ENCODE measurements at places on chromosomes 12 and 14. TPM values are rescaled to one million over a fixed set of nuclear protein-coding genes. Genes with fewer than 3 reads are reported as not detected.

Gene CYP46A1
- total RNA-seq, result 2.2 TPM

DNA sequence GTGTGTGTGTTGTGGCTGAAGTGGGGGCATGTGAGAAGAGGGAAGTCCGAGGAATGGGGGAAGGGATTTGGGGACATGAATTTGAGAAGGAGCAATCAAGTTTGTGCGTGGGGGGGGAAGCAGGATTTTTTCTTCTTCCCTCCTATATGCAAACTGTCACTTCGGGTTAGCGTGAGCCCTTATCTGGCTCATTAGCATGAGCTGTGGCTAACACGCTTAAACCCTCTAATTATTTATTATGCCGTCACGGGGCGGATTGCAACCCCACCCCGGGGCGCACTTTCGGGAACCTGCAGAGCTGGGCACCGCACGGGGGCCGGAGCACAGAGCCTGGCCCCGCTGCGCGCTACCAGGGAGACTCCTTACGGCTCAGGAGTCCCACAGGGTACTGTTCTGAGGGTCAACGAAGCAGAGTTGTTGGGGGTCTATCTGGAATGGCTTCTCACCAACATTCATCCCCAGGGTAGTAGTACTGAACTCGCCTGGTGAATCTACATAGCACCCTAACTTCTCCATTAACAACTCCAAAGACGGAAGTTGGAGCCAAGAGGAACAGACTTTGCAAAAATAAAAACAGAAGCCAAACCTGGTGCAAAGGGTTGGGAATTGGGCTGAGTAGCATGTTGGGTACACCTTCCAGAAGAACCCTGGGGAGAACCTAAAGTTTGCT is 6.4 kb upstream of the ASCL1 start:
- no peak for DNase-seq

- no peak for DNase-seq
These were observed 92.0 kb upstream of the FGD4 start for GRCh38 chr12:32307326-32307725.

GRCh38 chr12:115762936-115763335 is 514.6 kb downstream of the MED13L start:
- no peak for DNase-seq

- no peak for DNase-seq
These were observed 83.7 kb downstream of the ST8SIA1 start for GRCh38 chr12:22250762-22251161.

Gene AQP6
- total RNA-seq, result not detected

Gene BAZ1A
- 34.8 TPM for total RNA-seq

GRCh38 chr12:72074956-72075355 is 136.3 kb downstream of the TPH2 start:
- no peak for DNase-seq

Gene SLC10A1
- total RNA-seq, result not detected

Gene CMA1
- total RNA-seq, result not detected

DNA sequence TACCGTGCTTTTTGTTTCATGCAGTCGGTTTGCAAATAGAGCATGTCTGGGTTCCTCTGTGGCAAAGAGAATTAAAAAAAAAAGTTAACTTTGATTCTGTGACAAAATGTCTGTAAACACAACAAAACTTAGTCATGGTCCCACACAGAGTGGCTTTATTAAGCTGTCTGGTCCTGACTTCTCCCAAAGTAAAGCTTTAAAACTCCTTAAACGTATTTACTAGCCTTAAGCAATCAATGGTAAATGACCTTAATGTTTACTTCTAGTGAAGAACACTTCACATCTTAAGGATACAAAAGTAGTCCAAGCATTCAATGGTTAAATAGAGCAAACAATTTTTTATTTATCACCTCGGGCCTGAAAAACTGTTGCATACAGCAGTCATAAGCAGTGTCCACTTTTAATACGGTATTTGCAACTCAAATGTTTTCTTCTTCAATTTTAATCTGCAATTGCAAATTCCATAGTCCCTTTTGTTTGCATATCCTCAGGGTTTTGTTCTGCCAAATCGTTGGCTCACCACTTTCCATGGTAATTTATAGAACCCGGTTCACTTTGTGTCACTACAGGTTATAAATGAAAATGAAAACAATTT is 453.0 kb upstream of the MIS18BP1 start:
- DNase-seq, result no peak

DNA sequence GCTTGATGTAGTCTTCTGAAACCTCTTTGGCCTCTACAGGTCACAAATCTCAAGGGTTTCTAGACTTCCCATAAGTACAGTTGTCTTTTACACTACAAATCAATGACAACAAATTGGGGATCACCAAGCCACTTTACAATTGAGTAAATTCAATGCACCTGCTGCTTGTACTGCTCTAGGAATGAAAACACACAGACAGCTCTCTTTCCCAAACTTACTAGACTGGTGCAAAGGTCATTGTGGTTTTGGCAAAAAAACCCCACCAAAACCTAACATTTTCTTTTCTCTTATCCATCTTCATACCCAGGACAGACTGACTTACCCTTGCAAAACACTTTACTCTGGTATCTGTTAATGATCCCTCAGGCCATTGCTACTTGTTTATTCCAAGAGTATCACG is 2.7 kb downstream of the M6PR start:
- DNase-seq, result no peak

- DNase-seq, result no peak
These were observed 14.8 kb upstream of the RNASE10 start for GRCh38 chr14:20490563-20490962.

- no peak for DNase-seq
These were observed 20.2 kb downstream of the DCAF4 start for GRCh38 chr14:72946491-72946890.

DNA sequence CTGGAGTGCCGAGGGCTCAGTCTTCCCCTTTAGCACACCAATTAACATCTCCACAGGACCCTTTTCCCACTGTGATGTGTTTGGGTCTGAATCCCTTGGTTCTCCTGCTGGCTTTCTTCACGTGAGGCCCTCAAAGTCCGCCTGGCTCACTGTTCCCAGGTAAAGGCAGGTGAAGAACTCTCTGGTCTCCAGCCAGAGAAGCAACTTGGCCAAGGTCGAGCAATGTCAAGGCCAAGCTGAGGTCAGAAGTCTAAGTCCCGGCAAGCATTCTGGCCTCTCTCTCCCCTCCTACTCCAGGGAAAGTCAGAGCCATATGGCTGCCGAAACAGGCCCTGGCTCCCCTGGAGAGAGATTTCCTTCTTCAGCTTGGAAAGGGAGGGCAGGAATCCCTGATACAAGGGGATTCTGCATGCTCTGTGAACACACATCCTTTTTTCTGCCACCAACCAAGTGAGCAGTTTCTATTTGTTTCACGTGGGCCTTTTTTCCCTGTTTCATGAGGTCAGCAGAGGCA is 61.4 kb upstream of the ESRRB start:
- DNase-seq, result no peak

DNA sequence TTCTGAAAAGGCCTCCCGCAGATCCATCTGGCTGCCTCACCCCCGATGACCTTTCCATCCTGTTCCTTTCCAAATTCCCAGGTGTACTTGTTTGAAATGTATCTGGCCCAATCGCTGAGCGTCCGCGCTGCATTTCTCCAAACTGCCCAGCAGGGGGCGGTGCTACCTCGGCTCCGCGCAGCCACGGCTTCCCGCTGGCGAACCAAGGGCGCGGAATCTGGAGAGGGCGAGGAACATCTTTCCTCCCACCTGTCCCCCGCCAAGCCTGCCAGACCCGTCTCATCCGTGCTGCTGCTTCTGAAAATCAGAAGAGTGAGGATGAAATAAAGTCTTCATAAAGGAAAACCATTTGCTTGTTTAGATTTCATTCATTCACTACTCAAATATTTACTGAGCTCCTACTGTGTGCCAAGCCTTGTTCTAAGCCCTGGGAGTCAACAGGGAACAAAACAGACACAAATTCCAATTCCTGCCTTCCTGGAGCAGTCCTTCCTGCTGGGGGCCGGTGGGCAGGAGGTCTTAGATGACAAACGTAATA is 16.8 kb upstream of the MYL2 start:
- peak; percentile 53 for DNase-seq
